ENCODE measurements at places on chromosomes 4 and X.

DNA sequence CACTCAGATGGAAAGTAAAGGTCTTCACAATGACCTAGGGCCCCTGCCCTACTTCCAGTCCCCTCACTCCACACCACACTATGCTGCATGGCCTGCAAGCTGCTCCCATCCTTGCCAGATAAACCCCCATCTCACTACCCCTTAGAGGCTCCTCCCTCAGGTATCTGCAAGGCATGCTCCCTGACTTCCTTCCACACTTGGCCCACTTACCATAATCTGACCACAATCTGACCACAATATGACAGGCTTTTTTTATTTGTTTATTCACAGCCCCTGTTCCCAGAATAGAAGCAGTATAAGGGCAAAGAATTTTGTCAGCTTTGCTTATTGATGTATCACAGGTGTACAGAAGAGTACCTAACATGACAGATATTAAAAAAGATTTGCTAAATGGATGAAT is 124.7 kb downstream of the CAMK2D start:
- no peak for DNase-seq

DNA sequence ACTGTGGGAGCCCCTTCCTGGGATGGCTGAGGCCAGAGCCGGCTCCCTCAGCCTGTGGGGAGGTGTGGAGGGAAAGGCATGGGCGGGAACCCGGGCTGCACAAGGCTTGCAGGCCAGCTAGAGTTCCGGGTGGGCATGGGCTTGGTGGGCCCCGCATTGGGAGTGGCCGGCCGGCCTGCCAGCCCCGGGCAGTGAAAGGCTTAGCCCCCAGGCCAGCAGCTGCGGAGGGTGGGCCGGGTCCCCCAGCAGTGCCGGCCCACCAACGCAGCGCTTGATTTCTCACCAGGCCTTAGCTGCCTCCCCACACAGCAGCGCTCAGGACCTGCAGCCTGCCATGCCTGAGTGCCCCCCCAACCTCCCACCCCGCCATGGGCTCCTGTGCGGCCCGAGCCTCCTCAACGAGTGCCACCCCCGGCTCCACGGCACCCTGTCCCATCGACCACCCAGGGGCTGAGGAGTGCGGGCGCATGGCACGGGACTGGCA is 78.0 kb downstream of the COX7B2 start:
- DNase-seq, result no peak

- DNase-seq, result no peak
Measured at GRCh38 chr4:21835712-21836111, 112.9 kb downstream of the KCNIP4 start.

DNA sequence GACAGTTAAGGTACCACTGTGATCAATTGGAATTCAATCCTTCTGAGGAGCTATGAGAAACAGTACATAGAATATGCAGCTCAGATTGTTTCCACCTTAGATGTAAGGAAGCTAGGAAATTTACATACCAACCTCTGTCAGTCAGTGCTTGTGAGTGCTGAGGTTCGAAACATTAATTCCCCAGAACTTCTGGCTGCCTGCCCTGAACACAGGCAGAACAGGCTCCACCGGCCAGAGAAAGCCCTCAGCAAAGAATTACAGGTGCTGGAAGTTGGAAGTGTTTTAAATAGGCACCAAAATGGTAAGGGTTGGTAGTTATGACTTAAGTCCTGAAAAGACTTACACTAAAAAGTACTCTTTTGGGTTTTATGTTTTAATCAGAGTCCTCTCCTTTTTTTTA is 651.8 kb downstream of the C4orf33 start:
- DNase-seq, result no peak

DNA sequence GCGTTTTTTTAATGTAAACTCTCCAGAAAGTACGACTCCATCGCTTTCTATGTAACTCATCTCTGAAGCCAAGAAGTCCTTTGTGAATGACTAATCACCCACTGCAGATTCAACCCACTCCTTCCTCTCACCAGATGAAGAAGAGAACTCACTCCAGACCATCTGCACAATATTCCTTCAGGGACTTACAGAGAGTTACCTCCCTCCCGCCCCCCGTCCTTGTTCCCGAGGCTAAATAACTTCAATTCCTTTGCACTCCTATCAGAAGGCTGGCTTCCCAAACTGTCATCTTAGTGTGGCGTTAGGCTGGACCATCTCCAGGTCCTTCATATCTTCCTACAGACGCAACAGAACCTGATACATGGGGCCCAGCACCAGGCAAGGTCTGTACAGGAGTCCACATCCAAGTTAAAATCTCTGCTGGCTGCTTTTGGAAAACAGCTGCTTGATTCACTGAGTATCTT is 82.4 kb downstream of the AFAP1 start:
- no peak for DNase-seq

- DNase-seq, result no peak
Measured at GRCh38 chr4:107452717-107453630, 267.1 kb downstream of the PAPSS1 start.

GRCh38 chrX:119753639-119754257 is 4.6 kb upstream of the SOWAHD start:
- DNase-seq, result peak; percentile 63

GRCh38 chr4:10971800-10972401 is 287.3 kb upstream of the CLNK start:
- no peak for DNase-seq

- DNase-seq, result no peak
Measured at GRCh38 chr4:101067383-101067782, 279.9 kb downstream of the PPP3CA start.

- DNase-seq, result no peak
Measured at GRCh38 chr4:7364979-7365378, 69.8 kb downstream of the PSAPL1 start.

DNA sequence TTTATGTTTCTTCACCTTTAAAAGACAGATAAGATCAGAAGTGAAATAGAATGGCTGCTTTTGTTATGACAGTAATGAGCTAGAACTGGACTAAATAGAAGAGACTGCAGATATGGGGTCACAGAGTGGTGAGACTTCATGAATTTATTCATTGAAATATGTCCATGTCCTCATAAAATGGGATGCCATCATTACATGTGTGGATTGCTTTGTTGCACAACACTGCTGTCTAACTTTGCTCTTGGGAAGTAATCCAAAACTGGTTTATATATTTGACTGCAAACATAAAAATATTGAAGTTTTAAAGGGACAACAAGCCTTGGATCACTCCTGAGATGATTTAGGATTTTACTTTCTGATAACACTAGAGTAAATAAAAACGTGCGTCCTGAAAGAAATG is 209.2 kb upstream of the FAT4 start:
- no peak for DNase-seq

DNA sequence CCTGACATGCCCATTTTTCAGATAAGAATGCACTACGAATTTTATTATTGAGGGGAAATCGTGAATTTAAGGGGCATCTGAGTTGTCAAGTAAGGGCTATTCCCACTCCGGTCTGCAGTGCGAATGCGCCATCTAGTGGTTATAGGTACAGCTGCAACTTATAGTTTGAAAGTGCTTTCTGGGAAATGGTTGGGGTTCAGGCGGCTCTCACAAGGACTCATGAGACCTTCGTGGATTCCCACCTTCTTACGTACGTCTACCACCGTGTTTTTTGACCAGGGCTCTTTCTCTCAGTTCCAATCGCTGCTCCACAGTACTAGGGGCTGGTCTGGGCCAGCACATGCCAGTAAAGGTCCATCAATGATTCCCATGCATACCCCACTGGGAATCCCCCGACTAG is 12.3 kb downstream of the MSL3 start:
- peak; percentile 8 for DNase-seq

DNA sequence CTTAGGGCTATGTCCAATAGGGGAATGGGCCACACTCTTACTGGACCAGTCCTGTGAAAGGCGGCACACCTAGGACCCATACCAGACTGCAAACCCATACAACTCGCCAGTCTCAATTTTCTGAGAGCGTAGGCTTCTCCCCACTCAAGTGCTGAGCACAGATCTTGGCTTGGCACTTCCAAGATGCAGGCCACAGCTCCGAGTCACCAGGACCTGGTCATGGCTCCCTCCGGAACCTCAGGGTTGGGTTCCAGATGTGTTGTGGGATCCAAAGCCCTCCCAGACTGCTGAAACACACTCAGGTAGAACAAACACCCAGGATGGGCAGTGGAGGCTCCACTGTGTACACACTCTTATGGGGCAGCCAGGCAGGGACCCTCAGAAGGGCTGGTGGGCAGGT is 103.3 kb downstream of the TMEM144 start:
- DNase-seq, result no peak

- DNase-seq, result no peak
Measured at GRCh38 chrX:76802708-76803107, 375.2 kb downstream of the MAGEE1 start.

DNA sequence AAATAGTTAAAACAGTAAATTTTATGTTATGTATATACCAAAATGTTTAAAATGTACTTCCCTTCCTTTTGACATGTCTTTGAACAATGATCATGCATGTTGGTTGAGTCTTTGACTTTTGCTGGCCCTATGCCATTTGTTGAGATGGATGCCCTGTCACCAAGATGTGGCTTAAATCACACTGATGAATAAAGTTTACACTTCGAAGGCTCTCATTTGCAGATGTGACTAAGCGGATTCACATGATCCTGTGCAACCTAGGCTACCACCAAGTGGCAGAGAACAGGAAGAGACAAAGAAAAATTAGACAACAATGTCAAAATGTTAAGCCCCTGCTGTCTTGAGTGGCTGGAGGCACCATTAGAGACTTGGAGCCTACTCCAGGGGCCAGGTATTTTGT is 139.9 kb downstream of the RAB28 start:
- DNase-seq, result no peak

DNA sequence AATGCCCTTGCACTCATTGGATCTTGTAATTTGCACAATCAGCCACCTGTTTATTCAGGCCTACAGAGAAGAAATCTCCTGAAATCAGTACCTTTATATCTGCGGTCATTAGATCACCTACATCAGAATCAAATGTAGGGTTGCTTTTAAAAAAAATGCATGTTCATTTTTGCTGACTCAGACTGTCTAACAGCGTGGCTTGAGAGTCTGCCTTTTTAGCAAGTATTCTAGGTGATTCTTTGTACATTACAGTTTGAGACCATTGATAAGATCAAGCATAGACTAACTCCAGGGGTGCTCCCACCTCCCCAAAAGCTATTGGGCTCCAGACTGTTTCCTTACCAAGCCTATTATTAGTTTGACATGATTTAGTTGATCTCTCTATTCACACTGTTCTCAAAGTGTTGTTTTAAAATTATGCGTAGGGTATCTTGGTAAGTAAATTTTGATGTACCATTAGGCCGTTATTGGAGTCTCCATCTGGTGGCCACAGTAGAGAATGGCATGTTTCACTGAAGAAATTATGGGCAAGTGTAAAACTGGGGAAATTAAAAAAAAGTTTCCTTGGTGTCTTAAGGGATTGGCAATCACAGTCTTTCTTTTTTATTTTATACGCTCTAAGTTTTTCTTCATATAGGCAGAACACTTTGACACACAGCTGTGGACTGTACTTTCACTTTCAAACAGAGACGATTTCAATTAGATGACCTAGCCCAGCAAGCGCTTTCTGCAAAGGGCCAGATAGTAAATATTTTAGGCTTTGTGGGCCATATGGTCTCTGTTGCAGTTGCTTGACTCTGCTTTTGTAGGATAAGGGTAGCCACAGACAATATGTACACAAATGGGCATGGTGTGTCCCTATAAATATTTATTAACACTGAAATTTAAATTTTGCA is 33.7 kb upstream of the MSL3 start:
- DNase-seq, result no peak

DNA sequence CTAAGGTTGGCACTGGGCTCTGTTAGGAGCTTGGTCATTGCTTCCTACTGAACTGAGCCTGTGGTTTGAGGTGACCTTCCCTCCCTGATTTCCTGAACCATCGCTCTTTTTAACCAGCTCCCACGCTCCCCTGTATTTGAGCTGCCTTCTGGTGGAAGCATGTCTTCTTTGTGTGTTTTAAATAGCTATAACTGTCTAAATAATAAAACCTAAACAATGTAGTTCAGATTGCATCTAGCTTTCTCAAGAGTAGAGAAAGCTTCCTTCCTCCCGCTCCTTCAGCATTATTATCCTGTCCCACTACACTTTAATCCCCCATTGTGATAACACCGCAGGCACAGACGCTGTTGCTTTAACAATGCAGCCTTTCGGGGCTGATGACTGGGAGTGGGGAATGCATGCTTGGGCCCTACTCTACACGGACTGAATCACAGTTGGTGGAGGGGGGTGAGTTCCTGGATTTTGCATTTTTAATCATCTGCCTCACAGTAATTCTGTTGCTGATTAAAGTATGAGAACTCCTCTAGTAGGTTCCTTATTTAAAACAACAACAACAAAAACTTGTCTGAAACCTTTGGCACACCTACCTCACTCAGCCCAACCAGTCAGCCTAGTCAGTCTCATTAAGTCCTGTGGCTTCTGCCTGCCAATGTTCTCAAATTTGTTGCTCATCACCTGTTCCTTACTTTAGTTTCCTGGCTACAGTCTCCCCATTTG is 6.6 kb downstream of the SMS start:
- no peak for DNase-seq

GRCh38 chrX:103845165-103845653 is 13.2 kb upstream of the RAB9B start:
- DNase-seq, result peak; percentile 56

DNA sequence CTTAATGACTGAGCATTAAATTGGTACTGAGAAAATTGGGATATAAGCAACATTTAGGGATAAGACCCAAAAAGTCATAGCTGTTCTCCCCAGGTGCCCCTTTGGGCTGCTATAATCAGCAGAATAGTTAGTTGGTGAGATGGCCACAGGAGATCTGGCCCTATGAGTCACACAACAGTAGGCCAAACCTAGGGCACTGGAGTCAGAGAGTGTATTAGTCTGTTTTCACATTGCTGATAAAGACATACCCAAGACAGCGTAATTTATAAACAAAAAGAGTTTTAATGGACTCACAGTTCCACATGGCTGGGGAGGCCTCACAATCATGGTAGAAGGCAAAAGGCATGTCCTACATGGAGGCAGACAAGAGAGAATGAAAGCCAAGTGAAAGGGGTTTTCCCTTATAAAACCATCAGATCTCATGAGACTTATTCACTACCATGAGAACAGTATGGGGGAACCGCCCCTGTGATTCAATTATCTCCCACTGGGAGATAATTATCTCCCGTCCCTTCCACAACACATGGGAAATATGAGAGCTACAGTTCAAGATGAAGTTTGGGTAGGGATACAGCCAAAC is 338.3 kb upstream of the NR3C2 start:
- DNase-seq, result no peak

- no peak for DNase-seq
Measured at GRCh38 chr4:118586357-118586790, 98.8 kb upstream of the METTL14 start.

- no peak for DNase-seq
Measured at GRCh38 chr4:90996813-90997212, 869.6 kb downstream of the CCSER1 start.

DNA sequence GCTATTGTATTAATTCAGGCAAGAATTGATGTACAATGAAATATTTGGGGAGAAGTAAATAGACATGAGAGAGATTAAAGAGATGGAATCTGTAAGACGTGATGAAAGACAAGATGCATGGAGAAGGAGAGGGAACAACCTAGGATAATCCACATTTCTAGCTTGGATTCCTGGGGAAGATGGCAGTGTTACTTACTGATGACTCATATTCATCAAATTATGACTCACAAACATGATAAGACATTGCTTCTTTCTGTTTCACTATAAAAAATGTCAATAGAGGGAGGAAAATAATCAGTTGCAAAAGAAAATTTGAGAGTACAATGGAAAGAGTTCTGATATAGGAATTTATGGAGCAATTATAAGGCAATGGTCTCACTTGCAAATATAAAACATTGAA is 104.1 kb upstream of the BMP3 start:
- no peak for DNase-seq
